ENCODE measurements at places on chromosomes 7 and 10.

GRCh38 chr10:51224671-51225161 lies 150.4 kb downstream of the PRKG1 start:
- H3K27ac ChIP-seq, result no peak overlapping the region
- H3K4me3 ChIP-seq, result no peak overlapping the region
- DNase-seq, result no peak
- 0 out of 2 replicates have a peak, but pooled peaks cover 14% of the 10 kb centered on the region for H3K27me3 ChIP-seq

DNA sequence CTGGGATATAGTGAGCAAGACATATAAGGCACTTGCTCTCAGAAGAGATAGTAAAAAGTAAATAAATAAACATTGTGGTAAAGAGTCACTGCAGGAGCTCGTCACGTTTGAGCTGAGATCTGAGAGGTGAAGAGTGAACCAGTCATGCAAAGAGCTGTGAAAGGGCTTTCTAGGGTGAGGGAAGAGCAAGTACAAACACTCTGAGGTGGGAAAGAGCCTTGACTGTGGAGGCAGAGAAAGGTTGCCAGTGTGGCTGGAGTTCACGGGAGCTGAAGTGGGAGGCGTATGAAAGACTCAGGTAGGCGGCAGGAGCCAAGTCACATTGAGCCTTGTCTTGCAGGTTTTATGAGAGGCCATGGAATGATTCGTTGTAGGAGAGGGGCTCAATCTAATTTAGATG lies 141.0 kb downstream of the C1GALT1 start:
- no peak overlapping the region for H3K27ac ChIP-seq
- DNase-seq, result no peak
- H3K4me3 ChIP-seq, result no peak overlapping the region
- no peaks in the 10 kb centered on the region for H3K4me1 ChIP-seq
- no peaks in the 10 kb centered on the region for H3K27me3 ChIP-seq

GRCh38 chr10:125076121-125076825 lies 84.1 kb downstream of the CTBP2 start:
- no peak for DNase-seq
- no peaks in the 10 kb centered on the region for H3K36me3 ChIP-seq
- no peak overlapping the region for H3K4me3 ChIP-seq
- H3K27ac ChIP-seq, result no peak overlapping the region
- H3K4me1 ChIP-seq, result no peaks in the 10 kb centered on the region

DNA sequence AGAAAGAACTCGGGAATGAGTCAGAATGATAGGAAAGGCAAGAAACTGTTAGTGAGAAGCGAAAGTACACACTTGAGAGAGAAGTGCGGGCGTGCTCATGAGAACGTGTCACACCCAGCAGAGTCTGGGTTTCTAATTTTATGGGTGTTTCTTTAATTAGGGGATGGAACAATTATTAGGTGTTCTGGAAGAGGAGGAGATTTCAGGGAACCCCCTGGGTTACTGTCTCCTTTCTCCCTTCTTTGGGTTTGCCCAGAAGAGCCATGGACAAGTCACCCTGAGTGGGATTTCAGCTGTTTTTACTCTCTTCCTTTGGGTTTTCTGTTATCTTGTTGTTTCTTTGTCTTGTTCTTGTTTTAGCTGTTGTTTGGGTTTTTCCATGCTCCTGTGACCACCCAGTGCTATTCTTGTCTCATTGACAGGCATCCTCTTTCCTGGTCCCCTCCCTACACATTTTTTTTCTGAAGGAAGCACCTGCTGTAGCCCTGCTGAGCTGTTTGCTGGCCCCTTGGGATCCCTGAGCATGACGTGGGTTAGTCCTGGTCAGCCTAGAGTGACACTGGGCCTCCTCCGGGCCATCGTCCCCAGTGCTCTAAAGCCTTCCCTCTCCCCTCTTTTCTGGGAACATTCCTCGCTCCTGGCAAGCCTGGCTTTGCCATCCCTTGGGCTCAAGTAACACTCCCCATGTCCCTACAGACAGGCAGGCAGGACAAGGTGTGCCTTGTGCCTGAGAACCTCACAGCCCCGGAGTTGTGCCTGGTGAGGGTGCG lies 3.5 kb downstream of the SH2D4B start:
- H3K4me3 ChIP-seq, result no peak overlapping the region
- peaks cover 18% of the 10 kb centered on the region for H3K4me1 ChIP-seq
- DNase-seq, result no peak
- no peaks in the 10 kb centered on the region for H3K36me3 ChIP-seq
- H3K27me3 ChIP-seq, result no peaks in the 10 kb centered on the region
- no peak overlapping the region for H3K27ac ChIP-seq

GRCh38 chr10:89954061-89954460 lies 252.7 kb downstream of the KIF20B start:
- no peak overlapping the region for H3K4me3 ChIP-seq
- no peak for DNase-seq
- H3K27me3 ChIP-seq, result no peaks in the 10 kb centered on the region
- no peak overlapping the region for H3K27ac ChIP-seq
- no peaks in the 10 kb centered on the region for H3K36me3 ChIP-seq

DNA sequence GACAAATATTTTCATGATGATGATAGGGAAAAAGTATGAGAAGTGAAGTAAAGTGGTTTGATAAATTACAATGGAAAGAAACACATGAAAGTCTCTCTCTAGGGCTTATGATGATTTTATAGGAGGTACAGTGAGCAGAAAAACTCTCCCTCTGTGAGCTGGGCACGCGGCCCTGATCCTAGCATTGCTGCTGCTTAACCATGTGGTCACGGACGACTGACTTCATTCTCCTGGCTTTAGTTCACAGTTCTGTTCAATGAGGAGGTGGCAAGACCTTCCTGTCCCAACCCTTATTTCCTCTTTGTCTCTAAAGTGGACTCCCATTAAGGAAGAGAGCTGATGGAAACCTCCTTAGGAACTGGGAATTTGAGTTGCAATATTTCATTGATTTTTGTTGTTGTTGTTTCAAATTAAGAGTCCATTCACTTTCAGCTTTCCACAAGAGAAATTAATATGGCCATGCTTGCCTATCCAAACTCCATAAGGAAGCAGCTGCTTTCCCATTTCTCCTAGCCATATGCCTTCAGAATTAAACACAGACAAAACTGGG lies 8.2 kb upstream of the PON3 start:
- H3K4me3 ChIP-seq, result no peak overlapping the region
- H3K36me3 ChIP-seq, result peaks cover 13% of the 10 kb centered on the region
- no peak overlapping the region for H3K27ac ChIP-seq
- H3K4me1 ChIP-seq, result no peaks in the 10 kb centered on the region

GRCh38 chr7:4168541-4168940 lies 513.6 kb upstream of the FOXK1 start:
- no peak overlapping the region for H3K27ac ChIP-seq
- no peak overlapping the region for H3K4me3 ChIP-seq
- H3K4me1 ChIP-seq, result no peaks in the 10 kb centered on the region
- DNase-seq, result no peak

GRCh38 chr7:122291189-122291588 lies 13.4 kb downstream of the FEZF1 start:
- no peaks in the 10 kb centered on the region for H3K36me3 ChIP-seq
- H3K27me3 ChIP-seq, result no peaks in the 10 kb centered on the region
- no peaks in the 10 kb centered on the region for H3K4me1 ChIP-seq

- no peaks in the 10 kb centered on the region for H3K36me3 ChIP-seq
- no peak within 1 kb of the TSS for H3K4me3 ChIP-seq
- no peaks in the 10 kb centered on the region for H3K4me1 ChIP-seq
- H3K27ac ChIP-seq, result no peak within 1 kb of the TSS
- H3K27me3 ChIP-seq, result peaks cover 26% of the 10 kb centered on the region
Observed at GRCh38 chr10:69573056-69573806, at the start of gene NEUROG3. TSS of gene NEUROG3 (minus strand) at chr10:69573422. CDS start at chr10:69573043, 379 bp downstream.

DNA sequence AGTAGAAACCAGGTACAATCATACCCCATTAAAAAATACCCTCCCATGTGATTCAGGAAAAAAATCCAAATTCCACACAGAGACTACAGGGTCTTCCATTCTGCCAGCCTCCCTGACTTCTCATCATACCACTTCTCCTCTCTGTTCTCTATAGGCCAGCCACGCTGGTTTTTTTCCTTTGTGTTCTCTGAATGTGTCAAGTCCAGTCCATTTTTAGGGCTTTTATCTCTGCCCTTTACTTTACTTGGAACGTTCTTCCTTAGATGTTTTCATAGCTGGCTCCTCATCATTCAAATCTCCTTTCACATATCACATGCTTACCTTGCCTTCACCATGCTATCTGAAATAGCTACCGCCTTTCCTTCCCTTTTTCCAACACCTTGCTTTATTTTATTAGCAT lies 597.6 kb downstream of the PHTF2 start:
- no peak overlapping the region for H3K4me3 ChIP-seq
- H3K27ac ChIP-seq, result no peak overlapping the region
- H3K36me3 ChIP-seq, result no peaks in the 10 kb centered on the region
- no peak for DNase-seq

- H3K27me3 ChIP-seq, result no peaks in the 10 kb centered on the region
- H3K4me1 ChIP-seq, result no peaks in the 10 kb centered on the region
- no peak for DNase-seq
- H3K36me3 ChIP-seq, result no peaks in the 10 kb centered on the region
- no peak overlapping the region for H3K4me3 ChIP-seq
Observed at GRCh38 chr7:100376066-100376465, 2.8 kb downstream of the PILRA start.

GRCh38 chr7:22864301-22864700 lies 41.7 kb upstream of the TOMM7 start:
- no peak overlapping the region for H3K4me3 ChIP-seq
- H3K27ac ChIP-seq, result no peak overlapping the region
- DNase-seq, result no peak
- H3K4me1 ChIP-seq, result peaks cover 13% of the 10 kb centered on the region

GRCh38 chr10:3162533-3162932 lies 10.0 kb downstream of the PITRM1 start:
- H3K27ac ChIP-seq, result no peak overlapping the region
- no peaks in the 10 kb centered on the region for H3K27me3 ChIP-seq
- H3K4me1 ChIP-seq, result no peaks in the 10 kb centered on the region
- DNase-seq, result no peak

DNA sequence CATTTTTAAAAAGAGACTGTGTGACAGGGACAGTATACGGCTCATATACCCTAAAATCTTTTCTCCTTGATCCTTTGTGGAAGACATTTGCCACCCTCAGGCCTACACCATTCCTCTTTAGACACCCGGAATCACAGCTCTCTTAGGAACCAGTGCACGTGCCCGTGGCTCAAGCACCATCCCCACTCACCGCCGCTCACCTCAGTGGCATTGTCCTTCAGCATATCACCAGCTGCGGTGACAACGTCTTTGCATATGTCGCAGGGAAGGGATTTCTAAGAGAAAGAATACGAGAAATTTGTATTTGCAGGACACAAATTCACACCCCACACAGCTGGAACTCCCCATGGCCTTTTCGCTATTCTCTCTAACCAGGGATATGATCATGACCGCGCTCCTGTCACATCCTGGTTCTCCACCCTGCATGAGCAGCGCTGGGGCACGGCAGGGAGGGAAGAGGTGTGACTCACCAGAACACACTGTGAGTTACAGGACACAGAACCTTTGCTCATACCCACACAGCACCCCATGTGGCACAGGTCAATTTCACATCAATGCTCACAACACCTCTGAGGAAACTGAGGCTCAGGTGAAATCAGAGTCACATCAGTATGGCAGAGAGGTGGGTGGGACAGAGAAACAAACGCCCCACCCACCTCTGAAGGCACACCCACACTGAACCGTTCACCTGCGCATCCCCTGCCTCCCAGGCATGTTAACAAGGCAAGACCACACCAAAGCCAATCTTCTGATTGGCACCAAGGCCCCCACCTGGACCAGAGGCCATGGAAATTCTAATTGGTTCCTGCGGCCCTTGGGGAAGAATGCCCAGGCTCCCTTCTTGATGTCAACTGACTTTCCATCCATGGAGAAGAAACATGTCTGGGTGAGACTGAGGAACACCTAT lies 19.2 kb downstream of the PSAP start:
- DNase-seq, result no peak
- no peaks in the 10 kb centered on the region for H3K4me1 ChIP-seq
- H3K36me3 ChIP-seq, result peaks cover 25% of the 10 kb centered on the region
- no peak overlapping the region for H3K4me3 ChIP-seq

GRCh38 chr10:23384364-23384763 lies 39.8 kb upstream of the C10orf67 start:
- DNase-seq, result no peak
- no peaks in the 10 kb centered on the region for H3K36me3 ChIP-seq
- H3K4me1 ChIP-seq, result no peaks in the 10 kb centered on the region
- no peak overlapping the region for H3K27ac ChIP-seq

DNA sequence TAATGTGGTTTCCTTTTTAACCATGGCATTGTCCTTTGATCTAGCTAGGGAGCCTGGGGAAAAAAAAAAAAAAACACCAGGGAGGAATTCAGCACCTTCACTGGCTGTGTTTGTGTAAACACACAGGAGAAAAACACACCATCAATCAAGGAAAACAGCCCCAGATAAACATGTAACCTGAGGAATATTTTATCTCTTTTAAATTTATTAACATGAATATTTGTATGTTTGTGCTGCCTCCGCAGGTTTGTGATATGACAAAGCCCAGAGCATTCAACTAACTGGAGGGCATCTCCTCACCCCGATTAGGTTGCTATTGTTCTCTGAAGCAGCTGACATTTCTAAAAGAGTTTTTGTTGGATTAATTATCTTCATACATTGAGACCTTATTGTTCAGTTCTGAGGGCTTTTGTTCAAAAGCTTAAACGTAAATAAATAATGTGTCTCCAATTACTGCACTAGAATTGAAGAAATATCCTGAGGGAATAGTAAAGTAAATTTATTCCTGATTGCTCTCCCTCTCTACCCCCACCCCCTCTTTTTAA lies 89.4 kb upstream of the SEMA3E start:
- no peaks in the 10 kb centered on the region for H3K36me3 ChIP-seq
- no peak overlapping the region for H3K4me3 ChIP-seq
- H3K27ac ChIP-seq, result no peak overlapping the region
- H3K27me3 ChIP-seq, result no peaks in the 10 kb centered on the region
- H3K4me1 ChIP-seq, result no peaks in the 10 kb centered on the region

- H3K27me3 ChIP-seq, result no peaks in the 10 kb centered on the region
- H3K4me3 ChIP-seq, result no peak overlapping the region
- H3K27ac ChIP-seq, result no peak overlapping the region
- no peak for DNase-seq
- H3K36me3 ChIP-seq, result no peaks in the 10 kb centered on the region
Observed at GRCh38 chr7:148664324-148664723, 34.4 kb upstream of the CUL1 start.

DNA sequence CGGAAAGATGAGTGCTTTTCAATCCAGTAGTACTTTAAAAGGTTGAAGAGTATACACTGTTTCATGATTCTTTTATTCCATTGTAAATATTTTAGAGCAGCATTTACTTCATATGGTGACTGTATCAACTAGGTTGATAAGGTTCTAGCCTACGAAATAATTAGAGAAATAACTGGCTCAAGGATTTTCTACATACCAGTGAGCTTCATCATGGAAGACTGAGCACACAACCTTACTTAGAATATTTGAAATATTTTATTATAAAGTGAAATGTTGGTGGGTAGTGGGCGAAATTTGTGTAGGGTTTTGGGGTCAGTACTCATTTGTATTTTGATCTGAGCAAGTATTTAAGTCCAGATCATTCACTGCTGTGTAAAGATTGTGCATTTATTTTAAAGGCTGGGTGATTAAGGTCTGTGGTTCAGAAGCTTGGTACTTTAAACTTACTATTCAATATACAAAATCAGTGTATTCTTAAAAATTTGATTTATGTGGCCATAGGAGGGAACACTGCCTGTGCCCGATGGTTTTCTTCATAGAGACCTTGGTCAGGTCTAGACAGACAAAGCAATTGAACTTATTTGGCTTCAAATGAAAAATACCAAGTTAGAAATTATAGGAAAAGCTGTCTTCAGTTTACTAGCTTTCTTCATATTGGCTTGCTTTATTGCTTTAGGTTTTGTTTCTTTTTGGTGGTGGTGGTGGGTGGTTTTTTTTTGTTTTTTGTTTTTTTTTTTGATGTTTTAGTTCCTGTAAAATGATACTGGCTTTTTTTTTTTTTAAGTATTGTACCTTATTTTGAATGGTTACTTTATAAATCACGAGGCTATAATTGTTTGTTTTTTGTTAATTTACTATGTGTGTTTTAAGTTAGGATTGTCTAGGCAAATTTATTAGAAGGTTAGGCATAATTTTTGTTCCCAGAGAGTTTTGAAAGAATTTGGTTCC lies 3.0 kb downstream of the KMT2E start:
- DNase-seq, result no peak
- 0 out of 2 replicates have a peak, but pooled peaks cover 5% of the 10 kb centered on the region for H3K4me1 ChIP-seq
- no peak overlapping the region for H3K27ac ChIP-seq

Measured in HCT116 (cell line).